ENCODE measurements at places on chromosomes 12 and 14.

GRCh38 chr12:58757422-58757821 is 162.9 kb downstream of the LRIG3 start:
- no peak for DNase-seq

DNA sequence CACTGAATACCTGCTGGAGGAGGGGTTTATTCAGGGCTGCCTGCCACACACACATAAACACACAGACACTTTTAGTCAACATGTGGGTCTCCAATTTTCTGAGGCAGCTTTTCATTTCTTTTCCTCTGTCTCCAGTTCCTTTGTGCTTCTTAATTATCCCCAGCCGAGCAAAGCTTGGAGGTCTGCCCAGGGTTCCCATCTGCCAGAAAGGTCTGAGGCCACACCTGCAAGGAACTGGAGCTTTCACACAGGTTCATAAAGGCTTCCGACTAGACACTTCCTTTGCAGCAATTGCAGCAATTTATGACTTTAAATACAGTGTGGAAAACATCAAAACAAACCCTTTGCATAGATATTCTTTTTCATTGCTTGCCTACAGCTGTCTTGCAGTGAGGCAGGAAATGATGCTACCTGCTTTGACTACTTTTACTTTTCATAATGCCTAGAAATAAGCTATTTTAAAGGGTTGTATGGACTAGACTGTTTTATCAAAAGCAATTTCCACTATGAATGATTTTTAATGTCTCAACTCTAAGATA is 1318.9 kb downstream of the AACS start:
- DNase-seq, result no peak

- DNase-seq, result no peak
These were observed 6.2 kb upstream of the DYRK4 start for GRCh38 chr12:4555804-4556203.

DNA sequence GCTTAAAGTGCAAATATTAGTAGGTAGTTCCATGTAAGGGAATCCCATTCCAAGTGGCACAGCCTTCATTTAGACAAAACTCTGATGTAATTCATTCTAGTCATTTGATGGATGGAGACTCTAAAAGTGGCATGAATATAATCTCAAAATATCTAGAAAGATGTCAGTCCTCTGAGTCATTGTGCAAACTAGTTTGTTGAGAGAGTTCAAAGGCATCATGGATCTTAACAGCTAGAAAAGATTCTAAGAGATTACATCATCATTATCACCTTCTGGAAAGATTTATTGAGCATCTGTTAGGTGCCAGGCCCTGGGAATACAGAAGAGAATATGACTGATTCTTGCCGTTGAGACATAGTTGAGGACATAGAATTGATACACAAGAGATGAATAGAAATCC is 30.7 kb downstream of the CRADD start:
- no peak for DNase-seq

- no peak for DNase-seq
These were observed 3.0 kb downstream of the FOXA1 start for GRCh38 chr14:37591941-37592481.

- no peak for DNase-seq
These were observed 48.7 kb upstream of the USP15 start for GRCh38 chr12:62211510-62211909.

DNA sequence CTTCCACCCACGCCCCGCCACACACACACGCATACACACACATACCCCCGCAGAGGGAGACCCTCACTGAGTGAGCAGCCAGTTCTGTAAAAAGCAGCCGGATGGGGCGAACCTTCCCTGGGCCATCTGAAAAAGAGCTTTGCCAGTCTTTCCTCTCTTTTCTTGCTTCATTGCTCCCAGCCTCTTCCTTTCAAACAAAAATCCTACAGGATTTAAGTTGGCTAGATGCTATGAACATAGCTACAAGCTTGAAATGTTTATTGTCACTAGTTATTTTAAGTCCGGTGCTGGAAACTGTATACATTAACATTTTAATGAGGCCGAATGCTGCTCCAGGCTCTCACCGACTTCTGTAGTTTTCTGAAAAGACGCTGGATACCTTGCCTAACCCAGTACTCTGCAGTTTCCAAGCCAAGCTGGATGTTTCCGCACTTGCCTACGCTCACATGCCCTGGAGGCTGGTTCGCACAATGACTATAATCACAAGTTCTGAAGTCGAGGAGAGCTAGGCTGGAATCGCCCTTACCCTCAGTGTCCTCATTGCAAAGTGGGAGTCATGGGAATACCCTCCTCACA is 39.2 kb downstream of the LTBP2 start:
- peak; percentile 46 for DNase-seq

DNA sequence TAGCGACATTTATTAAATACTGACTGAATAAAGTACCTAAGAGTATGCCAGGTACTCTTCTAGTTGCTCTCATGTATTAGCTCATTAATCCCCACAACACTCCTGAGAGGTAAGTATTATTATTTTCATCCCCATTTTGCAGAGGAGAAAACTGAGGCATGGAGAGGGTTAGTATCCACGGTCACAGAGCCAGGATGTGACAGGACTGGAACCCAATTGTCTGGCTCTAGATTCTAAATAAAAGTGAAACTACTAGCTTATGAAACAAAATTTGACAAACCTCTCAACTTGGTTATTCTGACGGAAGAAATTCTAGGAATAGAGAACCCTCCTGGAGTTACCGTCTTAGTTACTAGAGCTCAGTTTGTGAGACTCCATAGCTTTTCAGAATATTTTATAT is 112.2 kb downstream of the CHST11 start:
- no peak for DNase-seq

GRCh38 chr12:100337727-100338126 is 19.1 kb upstream of the SLC17A8 start:
- no peak for DNase-seq

GRCh38 chr14:80933686-80934085 is 7.9 kb downstream of the CEP128 start:
- DNase-seq, result no peak

- DNase-seq, result no peak
These were observed 522.3 kb downstream of the MED13L start for GRCh38 chr12:115755061-115755724.

DNA sequence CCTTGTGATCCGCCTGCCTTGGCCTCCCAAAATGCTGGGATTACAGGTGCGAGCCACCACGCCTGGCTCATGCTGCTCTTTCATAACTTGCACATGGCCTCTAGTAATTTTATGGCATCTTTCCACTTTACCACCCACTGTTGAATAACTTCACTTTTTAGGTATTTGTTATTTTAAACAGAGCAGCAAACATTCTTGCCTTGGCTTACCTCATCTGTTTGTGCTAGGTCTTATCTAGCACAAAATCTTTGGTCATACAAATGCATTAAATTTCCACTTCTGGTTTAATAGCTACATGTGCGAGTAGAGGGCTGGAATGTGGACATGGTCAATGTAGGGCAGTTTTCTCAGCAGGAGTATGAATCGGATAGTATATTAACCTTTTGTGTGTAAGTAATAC is 38.8 kb upstream of the ATF7IP start:
- DNase-seq, result no peak

DNA sequence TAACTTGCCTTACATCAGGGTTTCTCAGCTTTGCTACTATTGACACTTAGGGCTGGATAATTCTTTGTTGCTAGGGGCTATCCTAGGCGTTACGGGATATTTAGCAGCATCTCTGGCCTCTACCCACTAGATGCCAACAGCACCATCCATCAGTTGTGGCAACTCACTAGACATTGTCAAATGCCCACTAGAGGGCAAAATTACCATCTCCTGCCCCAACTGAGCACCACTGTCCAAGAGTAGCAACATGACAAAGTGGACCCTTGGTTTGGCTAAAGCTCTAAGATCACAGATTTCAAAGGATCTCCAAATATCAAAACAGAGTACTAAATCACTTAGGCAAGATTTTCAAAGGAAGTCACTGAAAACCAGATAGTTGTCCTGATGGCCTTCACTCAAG is 251.7 kb upstream of the TBX3 start:
- no peak for DNase-seq

GRCh38 chr12:91988086-91988923 is 157.3 kb downstream of the BTG1 start:
- no peak for DNase-seq
